ENCODE measurements at places on chromosomes 2 and 18. TPM values are rescaled to one million over a fixed set of nuclear protein-coding genes. Genes with fewer than 3 reads are reported as not detected.

DNA sequence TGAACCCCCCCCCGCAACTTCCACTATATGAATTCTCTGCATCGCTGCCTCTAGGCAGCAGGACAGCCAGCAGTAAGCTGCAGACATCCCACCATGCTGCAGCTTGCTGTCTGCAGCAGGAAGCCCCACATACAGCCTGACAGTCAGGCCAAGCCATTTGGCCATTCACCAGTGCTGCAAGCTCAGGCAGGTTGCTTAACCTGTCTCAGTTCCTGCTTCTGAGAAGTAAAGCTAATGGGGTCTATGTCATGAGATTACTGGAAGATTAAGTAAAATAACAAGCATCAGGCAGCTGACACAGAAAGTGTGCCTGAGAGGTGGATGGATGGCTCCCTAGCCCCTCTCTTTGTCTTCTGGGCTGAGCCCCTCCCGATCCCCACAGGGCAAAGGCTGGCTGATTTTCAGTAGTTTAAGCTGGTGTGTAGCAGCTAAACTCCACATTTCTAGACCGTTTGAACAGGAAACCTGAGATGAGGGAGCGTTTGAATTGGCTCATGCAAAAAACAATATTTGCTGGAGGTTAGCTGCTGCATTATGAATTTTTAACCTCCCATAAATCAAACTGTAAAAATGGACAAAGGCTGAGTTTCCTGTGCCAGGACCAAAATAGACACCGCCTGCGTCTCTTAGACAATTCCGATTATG lies 193.8 kb upstream of the ARL4C start:
- DNase-seq = no peak

DNA sequence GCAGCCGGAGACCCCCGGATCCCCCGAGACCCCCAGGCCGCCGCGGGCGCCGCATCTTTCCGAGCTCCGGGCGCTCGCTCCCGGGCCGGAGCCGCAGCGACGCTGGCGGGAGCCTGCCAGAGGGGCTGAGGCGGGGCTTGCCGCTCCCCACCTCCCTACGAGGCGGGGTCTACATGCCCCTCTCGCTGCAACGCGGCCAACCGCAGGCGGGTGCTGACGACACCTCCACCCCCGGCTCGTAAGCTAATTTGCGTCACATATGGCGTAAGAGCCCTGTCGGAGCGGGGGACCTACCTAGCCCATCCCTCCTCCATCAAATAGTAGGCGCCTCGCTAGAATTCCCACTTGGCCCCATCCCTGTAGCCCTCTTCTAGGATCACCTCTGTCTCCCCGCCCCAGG lies at the start of gene PTPRN:
TSS of gene PTPRN (minus strand) at position 124 of the 400 bp plus-strand sequence. CDS start at position 55, 69 bp downstream.
- DNase-seq = no peak

DNA sequence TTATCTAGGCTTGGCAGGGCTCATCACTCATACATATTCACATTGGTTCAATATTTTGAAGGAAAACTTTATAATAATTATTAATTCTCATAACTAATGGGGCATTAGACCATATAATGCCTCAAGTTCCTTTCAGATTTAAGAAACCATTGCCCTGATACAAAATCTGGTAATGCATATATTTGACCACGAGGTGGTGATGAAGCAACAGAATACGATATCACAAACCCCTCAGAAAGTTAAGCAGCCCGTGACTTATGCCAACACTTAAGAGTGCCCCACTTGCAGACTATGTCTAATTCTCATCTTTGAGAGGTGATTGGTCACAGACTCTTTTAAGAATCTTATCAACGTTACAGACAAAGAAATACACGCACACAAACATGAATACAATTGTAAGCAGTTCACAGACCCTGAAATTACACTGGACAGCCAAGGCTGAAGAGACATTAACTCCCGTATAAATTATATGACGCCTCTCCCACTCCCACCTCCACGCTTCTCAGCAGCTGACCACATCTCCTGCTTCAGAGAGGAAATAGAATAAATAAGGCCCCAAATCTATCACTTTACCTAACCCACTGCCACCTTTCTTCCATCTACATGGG lies 20.7 kb upstream of the DNAH6 start:
- DNase-seq = peak; percentile 56

GRCh38 chr2:235050980-235051351 lies 99.1 kb downstream of the SH3BP4 start:
- no peak for DNase-seq

- DNase-seq = no peak
Measured at GRCh38 chr2:143321994-143322393, 192.8 kb downstream of the ARHGAP15 start.

GRCh38 chr2:25402477-25402876 lies 60.8 kb upstream of the DNMT3A start:
- no peak for DNase-seq

GRCh38 chr18:48037481-48038271 lies 107.2 kb upstream of the SMAD2 start:
- DNase-seq = no peak

GRCh38 chr2:68391869-68392268 lies 26.8 kb downstream of the PLEK start:
- DNase-seq = no peak

- no peak for DNase-seq
Measured at GRCh38 chr2:71950256-71951082, 197.2 kb downstream of the CYP26B1 start.

DNA sequence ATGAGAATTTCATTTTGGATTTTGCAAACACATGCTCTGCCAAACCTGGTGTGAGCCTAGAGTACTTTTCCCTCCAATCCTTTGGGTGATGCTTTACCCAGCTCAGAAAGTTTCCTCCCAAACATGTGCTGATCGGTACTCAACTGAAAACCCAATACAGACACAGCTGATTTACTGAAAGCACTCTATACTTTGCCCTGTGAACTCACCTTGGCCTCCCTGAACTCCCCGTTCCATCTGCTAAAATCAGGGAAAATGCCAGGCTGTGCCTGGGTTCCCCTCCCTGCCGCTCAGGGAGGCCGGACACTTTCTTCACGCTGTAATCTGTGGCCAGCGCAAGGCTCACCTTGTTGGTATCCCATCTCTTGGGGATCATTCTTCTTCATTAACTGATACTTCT lies 391.2 kb downstream of the CBLN2 start:
- no peak for DNase-seq

DNA sequence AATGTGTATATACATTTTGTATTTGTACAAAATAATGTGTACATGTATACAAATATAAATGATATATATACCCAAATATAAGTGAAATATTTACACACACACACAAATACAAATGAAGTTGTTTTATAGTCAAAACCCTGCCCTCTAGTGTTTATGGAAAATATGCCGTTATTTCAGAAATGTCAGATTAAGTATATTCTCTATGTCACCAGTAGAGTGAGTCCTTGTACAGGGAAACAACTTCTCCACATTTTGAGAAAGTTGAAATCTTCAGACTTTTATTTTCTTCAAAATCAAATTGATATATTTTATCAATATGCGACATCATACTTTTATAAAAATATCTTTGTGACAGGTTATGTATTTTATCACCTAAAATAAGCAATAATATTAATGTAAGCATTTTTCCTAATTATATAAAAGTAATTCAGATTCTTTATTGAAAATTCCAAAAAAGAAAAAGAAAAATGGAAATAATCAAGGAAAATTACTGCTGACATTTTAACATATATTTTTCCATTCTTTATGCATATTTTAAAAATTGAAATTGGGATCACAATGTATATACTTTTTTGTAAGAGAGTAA lies 22.4 kb downstream of the ARL6IP6 start:
- DNase-seq = peak; percentile 33

GRCh38 chr2:46966576-46966975 lies 51.0 kb upstream of the MCFD2 start:
- DNase-seq = no peak

Gene PTGR3
- polyA plus RNA-seq = 16.5 TPM

Gene DLGAP1
- not detected for polyA plus RNA-seq

Gene CCDC74B
- not detected for polyA plus RNA-seq

Data from naive B cell (primary cell).